ENCODE measurements at places on chromosomes 12 and 14.

DNA sequence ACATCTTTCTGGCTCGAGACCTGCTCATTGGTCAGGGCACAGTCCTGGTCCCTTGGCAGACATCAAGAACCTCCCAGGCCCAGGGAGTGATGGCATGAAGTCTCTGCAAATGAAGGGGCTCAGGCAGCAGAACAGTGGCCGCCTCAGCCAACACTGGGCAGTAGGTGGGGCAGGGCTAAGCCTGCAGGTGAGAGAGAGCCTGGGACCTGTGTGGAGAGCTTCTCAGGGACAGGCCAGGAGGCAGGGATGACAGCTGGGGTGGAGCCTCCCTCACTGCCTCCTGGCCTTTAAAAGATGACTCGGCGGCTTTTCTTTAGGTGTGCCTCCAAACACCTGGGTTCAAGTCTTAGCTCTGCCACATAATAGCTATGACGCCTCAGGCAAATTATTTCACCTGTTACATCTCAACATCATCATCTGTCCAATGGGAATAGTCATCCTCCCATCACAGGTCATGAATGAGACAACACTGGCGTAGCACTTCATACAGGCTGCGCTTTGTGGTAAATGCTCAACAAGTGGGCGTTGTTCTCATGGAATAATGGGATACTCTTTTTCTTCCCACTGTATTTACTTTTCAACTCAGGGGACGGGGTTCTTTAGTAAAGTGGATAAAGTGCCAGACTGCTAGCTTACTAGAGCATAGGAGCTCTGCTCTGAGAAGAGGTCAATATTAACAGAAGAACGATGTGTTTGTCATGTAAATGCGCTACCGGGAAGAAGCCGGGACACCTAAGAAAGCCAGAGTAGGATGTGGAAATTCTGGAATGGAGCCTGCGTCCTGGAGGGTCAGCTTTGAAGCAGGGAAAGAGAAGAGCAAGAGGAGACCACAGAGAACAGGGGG is 277.4 kb downstream of the FOXN3 start:
- no peak for DNase-seq

GRCh38 chr14:62158779-62159178 is 396.6 kb downstream of the SNAPC1 start:
- no peak for DNase-seq

- no peak for DNase-seq
Measured at GRCh38 chr12:121800694-121801594, 2.9 kb upstream of the SETD1B start.

DNA sequence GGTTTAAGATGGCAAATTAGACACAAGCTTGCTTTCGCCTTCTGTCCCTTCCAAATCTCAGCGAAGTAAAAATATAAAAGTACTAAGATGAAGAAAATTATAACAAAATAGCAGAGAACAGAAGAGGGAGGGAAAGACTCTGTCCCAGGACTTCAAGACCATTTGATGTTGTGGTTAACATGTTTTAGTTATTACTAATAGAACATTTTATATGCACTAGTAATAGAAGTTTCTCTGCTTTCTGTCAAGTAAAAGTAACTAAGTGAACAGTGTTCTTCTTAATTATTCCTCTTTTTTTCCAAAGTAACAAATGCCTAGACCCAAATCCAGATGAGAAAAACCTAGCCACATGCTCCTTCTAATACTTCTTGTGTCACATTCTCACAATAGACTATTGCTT is 85.1 kb upstream of the DAAM1 start:
- DNase-seq: no peak

GRCh38 chr14:64502887-64503433 is 678 bp downstream of the ZBTB25 start:
- no peak for DNase-seq

GRCh38 chr12:85275374-85275773 is 4.6 kb upstream of the ALX1 start:
- no peak for DNase-seq

- no peak for DNase-seq
Measured at GRCh38 chr12:24172031-24172772, 222.7 kb upstream of the SOX5 start.

DNA sequence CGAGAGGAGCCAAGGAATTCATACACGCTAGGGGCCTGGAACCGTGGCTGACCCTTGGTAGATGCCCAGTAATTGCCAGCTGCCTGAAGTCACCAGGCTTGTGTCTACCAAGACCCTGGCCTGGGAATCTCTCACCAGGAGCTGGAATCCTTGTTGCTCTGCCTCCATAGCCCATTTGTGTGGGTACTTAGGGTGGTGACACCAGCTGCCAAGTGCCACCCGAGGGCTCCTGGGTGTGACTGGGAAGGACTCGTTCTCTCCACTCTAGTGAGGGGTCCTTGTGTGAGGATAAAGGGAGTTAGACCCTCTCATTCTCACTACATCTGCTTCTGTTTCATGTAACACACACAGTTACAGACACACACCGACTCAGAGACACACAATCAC is 17.9 kb downstream of the SERPINA1 start:
- no peak for DNase-seq

DNA sequence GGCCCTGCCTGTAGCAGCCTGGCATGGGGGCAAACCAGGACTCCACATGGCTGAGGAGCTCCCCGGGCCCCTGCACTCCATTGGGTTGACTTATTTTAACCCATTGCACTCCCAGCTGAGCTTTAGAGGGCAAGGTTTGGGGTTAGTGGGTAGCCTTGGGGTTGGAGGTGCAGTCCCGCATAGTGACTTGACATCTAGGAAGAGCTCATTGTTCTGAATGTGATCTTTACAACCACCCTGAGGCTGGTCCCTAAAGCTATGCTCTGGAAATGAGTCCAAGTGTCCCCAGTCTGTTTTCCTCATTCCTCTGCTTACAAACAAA is 36.4 kb downstream of the NFKBIA start:
- DNase-seq: no peak

- no peak for DNase-seq
Measured at GRCh38 chr14:104132981-104133380, 5.4 kb upstream of the KIF26A start.

DNA sequence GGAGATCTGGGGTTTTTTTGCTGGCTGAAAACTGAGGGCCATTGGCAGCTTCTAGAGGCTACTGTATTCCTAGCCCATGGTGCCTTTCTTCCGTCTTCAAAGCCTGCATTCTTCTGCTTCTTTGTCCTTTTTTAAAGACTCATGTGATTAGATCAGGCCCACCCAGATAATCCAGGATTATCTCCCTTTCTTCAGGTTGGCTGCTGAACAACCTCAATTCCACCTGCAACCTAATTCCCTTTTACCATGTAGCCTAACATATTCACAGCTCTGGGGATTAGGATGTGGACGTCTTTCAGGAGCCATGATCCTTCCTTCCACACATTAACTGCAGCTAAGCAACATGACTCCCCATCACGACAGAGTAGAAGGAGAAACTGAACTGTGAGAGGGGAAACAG is 985.5 kb downstream of the DIO2 start:
- no peak for DNase-seq

- no peak for DNase-seq
Measured at GRCh38 chr12:85963326-85963725, 89.2 kb downstream of the NTS start.

DNA sequence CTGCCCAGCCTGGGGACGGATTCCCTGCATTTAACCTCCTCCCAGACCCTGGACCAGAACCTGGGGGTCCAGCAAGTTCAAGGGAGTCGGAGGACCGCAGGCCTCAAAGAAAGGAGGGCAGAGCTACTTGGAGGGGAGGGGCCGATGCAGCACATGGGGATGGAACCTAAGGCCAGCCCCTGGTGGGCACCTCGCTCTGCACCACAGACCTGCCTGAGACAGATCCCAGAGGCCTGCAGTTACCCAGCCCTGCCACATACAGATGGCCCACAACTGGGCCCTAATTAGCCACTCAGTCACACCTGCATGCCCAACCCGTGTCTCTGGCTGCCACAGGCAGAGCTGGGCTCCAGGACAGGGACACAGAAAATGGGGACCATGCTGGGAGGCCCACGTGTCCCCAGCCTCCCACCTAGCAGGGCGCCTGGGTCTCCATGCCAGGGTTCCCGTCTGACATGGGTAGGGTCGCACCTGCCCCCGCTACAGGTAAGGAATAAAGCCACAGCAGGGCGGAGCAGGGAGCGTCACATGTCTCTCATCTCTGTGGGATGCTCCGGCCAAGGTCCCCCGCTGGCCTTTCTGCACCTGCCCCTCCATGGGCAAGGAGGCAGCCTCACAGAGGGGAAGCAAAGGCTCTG is 16.7 kb downstream of the AKT1 start:
- DNase-seq: no peak

DNA sequence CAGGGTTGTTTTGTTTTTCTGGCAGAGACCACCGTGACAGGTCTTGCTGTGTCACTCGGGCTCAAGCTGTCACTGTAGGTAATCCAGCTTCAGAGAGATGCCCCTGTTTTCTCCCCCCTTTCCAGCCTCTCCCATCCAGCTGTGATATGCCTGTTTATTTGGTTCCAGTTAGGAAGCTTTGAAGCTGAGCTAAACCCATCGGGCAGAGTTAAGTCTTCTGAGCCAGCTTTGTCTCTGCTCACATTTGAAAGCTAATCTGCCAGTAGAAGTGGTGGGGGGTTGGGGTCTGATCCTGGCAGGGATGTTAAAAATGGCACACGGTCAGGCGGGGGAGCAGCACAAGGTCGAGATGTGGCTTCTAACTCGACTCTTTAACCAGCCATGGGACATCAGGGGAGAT is 130.0 kb downstream of the TSPAN9 start:
- DNase-seq: no peak

- DNase-seq: no peak
Measured at GRCh38 chr12:73598626-73599025, 939.0 kb upstream of the ATXN7L3B start.

DNA sequence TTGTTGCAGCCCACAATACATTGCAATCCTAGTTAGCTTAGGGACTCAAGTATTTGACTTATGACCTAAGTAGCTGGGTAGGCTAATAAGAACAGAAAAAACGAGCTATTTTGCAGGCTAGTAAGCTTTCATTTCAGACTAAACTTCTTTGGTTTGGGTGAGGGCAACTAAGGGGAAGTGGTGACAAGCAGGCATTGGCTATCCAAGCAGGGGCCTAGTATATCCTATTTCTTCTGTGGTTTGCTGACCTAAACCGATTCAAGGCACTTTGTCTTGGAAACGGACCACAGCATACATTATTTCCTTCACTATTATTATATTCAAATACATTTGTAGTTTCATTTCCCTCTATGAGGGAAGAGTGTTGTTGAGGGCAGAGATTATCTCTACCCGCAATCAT is 21.6 kb upstream of the SLC5A8 start:
- no peak for DNase-seq

GRCh38 chr12:38771871-38772270 is 133.5 kb downstream of the CPNE8 start:
- no peak for DNase-seq

- no peak for DNase-seq
Measured at GRCh38 chr14:23006188-23006534, 3.8 kb downstream of the C14orf93 start.

DNA sequence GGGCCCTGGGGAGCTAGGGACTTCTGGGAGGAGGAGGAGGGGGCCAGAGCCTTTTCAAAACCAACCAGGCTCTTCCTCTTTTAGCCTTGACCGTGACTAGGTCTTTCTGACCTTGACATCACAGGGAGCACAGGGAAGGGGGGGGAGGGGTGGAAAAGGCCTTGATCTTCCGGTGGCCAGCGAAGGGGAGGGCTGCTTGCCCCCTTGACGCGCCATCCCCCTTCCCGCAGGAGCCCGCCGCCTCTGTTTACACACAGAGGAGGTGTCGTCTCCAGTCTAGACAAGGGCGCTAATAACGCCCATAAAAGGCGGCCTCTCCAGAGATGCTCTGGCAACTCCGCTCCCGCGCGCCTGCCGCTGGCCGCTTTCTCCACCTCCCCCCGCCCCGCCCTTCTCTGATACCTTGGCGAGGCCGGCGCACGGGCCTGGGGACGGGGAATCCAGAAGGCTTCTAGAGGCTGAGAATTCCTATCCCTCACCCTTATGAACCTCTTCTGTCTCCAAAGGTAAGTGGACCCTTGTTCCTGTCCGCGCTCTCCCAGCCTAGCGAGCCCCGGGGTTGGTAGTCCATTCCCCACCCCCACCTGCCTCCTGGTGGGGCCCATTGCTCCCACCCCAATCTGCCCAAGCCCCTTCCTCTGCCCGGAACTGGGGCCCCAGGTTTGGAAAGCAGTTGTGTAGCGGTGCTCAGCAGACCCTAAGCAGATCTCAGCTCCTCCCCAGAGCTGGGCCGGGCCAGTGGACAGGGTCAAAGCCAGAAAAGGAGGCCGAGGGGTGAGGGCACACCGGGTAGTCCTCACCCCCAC is 4.9 kb upstream of the HOXC12 start:
- DNase-seq: no peak

DNA sequence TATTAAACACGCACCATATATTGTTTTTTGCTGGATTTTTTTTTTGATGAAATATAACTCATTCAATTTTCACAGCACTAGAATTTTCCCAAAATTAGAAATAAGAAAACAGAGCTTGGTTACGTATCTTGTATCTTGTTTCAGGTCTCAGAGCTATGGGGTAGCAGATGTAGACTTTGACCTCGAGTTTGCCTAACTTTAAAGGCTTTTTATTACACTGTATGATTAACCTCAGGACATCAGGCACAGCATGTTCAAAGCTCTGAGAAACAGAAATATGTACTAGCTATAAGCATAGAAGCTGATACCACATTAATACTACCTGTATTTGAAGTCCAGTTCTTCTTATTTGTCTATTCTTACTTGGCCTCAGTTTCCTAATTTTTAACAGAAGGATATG is 171.9 kb upstream of the KITLG start:
- no peak for DNase-seq

DNA sequence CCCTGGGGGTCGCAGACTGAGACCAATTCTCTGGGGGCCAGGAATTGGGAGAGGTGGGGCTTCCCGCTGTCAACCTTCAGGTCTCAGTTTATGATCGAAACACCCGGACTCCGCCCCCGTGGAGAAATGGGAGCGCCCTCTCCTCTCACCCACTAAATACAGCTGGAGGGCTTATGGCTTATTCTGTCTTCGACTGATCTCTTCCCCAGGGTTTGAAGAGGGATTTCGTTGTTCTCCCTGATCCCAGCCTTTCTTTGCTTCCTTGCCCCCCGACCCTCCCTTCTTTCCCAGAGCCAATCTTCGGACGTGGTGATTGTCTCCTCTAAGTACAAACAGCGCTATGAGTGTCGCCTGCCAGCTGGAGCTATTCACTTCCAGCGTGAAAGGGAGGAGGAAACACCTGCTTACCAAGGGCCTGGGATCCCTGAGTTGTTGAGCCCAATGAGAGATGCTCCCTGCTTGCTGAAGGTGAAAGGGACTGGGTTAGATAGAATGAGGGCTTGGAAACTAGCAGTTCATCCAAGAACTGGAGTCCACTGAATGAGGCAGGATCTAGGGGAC is 607 bp downstream of the OS9 start:
- DNase-seq: no peak

- DNase-seq: no peak
Measured at GRCh38 chr14:91346838-91347173, 70.8 kb downstream of the CCDC88C start.

- no peak for DNase-seq
Measured at GRCh38 chr12:47158792-47159191, 79.0 kb upstream of the AMIGO2 start.

All from epithelial cell of prostate (primary cell).